Activated gamma-delta T cell (primary cell): ENCODE measurements at places on chromosomes 16 and 17.
A peak's percentile ranks its signal among the peaks of the same experiment; 100 is the strongest.

DNA sequence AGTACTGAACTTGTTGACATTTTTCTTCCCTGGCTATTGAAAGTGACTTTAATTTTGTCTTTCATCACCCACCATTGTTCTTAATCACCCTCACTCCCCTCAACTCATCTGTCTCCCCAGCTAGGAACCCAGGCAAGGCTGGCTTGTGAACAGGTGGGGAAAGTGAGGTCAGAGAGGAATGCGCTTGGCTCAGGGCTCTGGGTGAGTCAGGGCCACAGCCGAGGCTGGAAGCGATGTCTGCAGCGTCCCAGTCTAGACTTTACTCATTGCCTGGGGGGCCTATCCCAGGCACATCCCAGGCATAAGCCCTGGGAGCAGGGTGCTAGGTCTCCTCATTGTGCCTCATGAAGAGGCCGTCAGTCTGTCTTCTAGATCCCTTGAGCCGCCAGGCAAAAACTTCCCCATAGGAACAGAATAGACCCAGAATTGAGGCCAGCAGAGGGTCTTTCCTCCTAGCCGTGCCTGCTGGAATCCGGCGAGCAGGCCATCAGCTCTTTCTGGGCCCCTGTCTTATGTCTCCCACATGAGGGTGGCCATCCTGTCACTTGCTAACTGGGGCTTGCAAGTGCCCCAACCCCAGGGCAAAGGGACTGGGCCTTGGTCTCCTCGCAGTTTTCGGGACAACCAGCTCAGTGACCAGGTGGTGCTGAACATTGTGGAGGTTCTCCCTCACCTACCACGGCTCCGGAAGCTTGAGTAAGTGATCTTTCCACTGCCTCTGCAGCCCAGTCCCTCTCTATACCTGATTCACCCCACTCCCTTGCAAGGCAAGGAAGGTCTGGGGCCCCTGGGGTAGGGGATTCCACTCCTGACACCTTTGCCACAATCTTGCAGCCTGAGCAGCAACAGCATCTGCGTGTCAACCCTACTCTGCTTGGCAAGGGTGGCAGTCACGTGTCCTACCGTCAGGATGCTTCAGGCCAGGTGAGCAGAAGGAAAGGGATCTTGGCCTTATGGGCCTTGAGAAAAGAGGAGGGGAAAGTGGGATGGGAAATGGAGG, 40.1 kb downstream of the NLRC5 start:
- DNase-seq, result no peak

DNA sequence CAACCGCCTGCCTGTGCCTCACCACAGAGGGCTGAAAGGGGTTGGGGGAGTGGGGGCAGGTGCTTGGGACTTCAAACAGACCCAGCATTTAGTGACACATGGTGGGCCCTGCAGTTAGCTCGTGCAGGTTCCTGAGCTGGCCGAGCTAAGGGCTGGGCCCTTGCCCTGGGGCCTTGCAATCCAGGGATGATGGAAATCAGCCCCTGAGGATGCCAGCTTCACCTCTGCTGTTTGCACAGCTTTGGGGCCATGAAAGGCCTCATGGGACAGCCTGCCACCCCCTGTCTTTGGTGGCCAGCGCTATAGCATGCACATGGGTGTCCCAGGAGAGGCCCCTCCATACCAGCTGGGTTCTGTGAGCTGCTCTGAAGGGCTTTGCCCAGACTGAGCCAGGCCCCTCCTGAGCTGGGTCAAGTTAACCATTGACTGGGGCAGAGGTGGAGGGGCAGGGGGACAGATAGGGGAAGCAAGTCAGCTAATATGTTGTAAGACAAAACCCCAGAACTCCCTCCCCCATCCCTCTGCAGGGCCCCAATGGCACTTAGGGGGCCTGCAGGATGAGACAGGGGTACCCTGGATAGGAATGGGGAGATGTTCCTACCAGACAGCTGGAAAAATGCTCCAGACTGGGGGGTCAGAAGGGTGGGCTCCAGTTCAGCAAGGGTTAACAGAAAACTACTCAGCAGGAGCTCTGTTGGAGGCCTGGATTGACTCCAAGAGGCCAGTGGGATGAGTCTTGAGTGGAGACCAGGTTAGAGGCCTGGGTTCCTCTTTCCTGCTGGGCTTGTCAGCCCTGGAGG, 692 bp downstream of the PRR15L start:
- DNase-seq, result no peak

- DNase-seq, result no peak
Observed at GRCh38 chr17:50354198-50354597, 8.3 kb downstream of the XYLT2 start.

GRCh38 chr17:69084911-69085310, 24.2 kb upstream of the ABCA9 start:
- no peak for DNase-seq

DNA sequence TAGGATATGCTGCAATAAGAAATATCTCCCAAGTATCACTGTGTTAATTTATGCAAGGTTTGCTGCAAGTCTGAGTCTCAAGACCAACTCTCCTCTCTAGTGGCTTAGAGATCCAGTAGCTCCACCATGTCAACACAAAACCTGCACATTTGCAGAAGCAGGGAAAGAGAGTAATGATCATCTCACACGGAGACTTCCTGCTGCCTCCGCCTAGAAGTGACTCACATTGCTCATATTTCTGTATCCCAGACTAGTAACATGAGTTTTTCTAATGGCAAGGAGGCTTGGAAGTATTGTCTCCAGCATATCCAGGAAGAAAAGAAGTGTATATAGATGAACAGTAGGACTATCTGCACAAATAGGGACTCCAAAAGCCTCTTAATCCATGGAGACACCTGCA, 15.0 kb upstream of the IRX6 start:
- no peak for DNase-seq

GRCh38 chr16:12513791-12514175, 289.9 kb downstream of the CPPED1 start:
- DNase-seq, result no peak

DNA sequence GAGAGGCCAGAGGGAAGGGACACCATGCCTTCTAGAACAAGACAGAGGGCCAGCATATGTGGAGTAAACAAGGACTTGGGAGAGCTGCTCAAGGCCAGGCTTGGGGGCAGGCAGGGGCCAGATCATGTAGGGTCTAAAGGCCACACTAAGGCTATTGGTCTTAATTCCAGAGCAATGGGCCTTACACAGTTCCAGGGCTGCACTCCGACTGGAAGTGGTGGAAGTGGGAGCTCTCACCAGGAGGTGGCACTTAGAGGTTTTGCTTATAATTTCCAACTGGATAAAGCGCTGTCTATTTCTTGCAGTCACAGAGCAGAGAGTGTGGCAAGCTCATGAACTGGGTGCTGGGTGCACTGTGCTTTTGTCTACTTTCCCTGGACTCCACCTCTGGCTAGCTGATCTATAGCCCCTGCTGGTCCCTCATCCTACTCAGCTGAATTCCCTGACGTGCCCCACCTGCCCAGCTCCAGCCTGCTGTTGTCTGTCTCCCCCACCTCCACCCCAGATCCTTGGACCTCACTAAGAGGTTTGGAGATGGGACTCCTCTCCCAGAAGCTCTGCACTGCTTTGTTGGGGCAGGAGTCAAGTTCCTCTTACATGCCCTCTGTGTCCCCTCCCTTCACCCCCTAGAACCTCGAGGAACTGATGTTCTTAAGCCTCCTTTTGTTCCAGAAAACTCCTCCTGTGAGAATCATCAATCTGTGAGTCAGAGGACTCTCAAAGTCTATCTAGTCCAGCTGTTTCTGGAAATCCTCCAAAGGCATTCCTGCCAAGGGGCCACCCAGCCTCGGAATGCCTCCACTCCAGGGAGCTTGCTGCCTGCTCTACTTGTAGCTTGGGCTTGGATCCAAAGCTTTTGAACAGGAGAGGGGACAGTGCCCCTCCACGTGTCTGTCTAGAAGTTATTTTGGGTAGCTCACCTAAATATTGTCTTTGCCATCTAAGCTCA, 48.1 kb upstream of the KSR1 start:
- DNase-seq, result no peak

DNA sequence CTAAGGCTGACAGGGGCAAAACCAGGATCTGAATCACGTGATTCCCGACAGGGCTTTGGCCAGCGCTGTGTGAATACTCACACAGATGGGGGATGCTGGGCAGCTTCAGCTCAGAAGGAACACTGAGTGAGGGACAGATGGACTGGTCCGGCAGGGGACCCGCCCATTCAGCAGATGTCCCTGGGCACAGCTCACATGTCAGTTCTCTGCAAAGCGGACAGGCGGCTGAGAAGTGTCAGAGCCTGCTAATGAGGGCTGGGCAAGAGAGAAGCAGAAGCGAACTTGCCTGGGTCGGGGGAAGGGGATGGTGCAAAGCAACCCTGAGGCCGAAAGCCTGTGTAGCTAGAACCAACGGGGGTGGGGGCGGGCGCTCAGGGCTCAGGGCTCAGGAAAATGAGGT, 11.9 kb upstream of the GLIS2 start:
- DNase-seq, result no peak

DNA sequence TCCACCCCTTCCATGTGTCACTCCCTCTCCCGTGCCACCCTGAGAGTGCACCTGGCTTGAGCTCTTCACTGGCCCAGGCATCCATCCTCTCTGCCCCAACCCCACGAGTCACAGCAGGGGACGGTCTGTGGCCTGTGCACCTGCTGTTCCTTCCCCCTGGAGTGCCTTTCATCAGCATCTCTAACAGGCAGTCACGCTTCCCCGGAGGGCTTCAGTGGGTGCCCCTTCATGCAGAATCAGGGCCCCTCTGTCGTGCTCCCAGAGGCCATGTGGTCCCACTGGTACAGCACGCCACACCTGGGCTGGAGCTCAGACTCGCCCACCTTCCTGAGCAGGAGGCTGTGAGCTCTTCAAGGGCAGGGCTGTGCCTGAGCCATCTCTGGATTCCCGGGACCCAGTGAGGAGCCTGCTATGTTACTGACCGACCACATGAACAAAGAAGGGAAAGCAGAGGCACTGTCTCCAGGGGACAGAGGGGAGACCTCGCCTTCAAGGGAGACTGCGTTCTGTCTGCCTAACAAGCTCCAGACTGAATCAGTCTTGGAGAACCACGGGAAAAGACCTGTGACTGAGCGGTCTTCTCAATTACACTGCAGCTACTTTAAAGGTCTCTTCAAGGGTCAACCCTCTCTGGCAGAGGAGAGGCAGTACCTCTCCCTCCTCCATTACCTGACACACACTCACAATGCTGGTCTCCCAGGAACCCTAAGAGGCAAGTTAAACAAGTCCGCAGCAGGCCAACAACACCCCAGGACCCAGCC, 78.8 kb upstream of the DOC2B start:
- no peak for DNase-seq

DNA sequence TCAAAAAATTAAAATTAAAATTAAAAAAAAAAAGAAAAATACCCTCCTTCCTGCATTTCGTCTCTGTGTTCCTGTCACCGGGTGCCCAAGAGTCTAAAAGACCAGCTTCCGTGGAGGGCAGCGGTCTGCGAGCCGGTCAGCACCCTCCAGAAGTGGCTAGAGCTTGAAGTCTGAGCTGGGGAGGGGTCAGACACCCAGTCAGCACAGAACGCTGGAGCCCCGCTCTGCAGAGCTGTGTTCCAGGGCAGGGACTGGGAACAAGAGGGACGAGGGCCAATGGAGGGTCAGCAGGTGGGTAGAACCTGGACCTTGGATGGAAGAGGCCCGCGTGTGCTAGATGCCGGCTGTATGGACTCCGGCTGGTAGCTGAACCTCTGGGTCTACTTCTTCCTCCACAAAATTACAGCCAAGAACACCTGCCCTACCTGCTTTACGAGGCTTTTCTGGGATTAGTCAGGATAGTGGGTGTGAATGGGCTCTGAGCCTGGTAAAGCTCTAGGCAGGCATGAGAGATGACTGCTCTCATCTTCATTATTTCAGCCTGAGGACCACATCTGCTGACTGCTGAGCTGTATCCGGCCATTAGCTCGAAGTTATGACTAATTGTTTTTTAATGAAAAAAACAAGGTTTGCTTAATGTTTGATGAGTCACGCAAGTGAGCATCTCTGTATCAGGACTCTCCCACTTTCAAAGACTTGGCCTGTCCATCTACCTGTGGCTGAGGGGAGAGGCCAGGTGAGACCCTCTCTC, 5.9 kb downstream of the TRPV1 start:
- no peak for DNase-seq

GRCh38 chr17:10105513-10106001, 92.8 kb downstream of the GAS7 start:
- no peak for DNase-seq

DNA sequence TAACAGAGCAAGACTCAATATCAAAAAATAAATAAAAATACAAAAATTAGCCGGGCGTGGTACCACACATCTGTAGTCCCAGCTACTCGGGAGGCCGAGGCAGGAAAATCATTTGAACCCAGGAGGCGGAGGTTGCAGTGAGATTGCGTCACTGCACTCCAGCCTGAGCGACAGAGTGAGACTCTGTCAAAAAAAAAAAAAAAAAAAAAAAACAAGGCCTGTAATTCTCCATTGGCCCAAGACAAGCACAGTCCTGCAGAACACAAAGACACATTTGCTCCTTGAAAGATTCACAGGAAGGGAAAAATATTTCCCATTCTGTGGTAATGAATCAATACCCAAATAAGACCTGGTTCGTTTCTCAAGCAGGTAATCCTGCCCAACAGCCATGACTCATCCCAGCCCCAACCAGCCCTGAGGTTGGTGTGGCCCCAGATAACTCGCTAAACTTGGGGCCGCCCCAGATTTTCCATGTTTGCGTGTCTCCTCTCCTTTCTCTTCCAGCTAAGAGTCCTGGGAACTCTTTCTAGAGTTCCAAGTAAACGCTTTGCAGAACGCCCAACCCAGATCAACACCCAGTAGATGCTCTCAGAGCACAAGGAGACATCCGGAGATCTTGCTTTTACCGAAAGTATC, 40.3 kb upstream of the SNN start:
- no peak for DNase-seq

- DNase-seq, result no peak
Observed at GRCh38 chr16:81590714-81591544, 146.3 kb downstream of the CMIP start.

DNA sequence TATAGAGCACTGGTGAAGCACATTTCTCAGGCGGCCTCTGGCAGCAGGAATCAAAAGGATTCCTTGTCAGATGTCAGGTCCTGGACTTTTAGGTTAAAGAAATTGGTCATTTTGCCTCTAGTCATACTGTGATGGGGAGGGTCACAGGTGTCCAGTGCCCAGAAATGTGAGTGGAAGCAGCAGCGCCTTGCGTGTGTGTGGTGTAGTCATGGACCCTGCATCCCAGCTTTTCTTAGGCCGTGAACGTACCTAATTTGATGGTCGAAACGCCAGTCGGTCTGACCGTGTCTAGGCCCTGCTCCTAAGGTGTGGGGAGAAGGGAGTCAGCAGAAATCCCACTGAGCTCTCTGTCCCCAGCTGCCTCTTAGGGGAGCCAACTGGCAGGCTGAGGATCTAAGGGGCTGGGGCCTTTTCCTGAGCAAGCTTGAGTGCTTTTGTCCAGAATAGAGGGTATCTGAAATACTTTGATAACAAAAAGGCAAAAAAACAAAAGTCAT, 32.0 kb downstream of the POLR3E start:
- no peak for DNase-seq

- DNase-seq, result no peak
Observed at GRCh38 chr17:81845361-81845760, 10.5 kb upstream of the PPP1R27 start.

GRCh38 chr17:48107137-48108055, at the start of gene SNX11:
SNX11 (plus strand) TSS chr17:48107766; CDS start chr17:48112044, 4,278 bp downstream.
- peak; percentile 88 for DNase-seq

DNA sequence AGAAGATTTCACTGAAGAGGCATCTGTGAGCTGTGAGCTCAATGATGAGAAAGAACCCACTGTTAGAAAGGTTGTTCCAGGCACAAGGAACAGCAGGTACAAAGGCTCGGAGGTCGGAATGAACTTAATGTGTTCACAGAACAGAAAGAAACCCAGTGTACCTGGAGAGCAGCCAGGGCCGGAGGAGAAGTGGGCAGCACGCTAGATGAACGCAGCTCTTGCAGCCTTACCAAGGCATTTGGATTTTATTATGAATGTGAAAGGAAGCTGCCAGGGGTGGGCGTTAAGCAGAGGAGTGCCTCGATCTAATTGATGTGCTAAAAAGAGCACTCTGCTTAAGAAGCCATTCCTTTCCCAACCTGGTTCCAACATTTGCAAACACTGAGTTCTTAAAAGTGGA, 19.0 kb downstream of the EEF2K start:
- no peak for DNase-seq
